Activated CD4-positive, alpha-beta T cell treated with anti-CD3 and anti-CD28 coated beads for 36 hours (primary cell): ENCODE measurements at places on chromosomes 4 and X.

- peak; percentile 25 for DNase-seq
Observed at GRCh38 chr4:57109847-57110639, at the start of gene IGFBP7. Gene IGFBP7, minus strand, starts transcription at chr4:57110385. Its CDS starts 34 bp downstream, at chr4:57110351.

- no peak for DNase-seq
Observed at GRCh38 chr4:150717952-150718351, 136.0 kb downstream of the MAB21L2 start.

DNA sequence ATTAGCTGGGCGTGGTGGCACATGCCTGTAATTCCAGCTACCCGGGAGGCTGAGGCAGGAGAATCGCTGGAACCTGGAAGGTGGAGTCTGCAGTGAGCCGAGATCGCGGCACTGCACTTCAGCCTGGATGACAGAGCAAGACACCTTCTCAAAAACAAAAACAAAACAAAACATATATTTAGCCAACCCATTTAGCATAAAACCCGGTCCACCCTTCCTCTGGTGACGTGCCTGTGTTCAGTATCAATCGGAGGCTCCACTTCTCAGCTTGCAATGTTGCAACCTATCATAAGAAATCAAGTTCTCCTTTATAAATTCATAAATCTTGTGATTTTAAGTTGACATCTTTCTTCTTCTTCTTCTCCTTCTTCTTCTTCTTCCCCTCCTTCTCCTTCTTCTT lies 73.9 kb downstream of the SLC34A2 start:
- DNase-seq, result no peak

DNA sequence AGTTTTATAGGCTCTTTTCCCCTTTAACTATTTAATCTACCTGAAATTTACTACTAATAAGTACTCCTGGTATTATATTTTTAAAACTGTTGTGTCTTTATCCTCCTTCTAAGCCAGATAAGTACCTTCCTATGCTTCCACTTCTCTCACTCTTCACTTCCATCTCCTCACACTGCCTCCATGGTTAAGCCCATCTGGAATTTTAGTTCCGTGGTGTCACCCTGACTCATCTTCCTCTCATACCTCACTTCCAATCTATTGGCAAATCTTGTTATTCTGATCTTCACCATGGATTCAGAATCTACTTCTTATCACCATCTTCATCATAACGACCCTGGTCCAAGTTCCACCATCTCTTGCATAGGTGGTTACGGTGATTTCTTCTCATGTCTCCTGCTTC lies 32.7 kb upstream of the DAPP1 start:
- DNase-seq, result no peak

DNA sequence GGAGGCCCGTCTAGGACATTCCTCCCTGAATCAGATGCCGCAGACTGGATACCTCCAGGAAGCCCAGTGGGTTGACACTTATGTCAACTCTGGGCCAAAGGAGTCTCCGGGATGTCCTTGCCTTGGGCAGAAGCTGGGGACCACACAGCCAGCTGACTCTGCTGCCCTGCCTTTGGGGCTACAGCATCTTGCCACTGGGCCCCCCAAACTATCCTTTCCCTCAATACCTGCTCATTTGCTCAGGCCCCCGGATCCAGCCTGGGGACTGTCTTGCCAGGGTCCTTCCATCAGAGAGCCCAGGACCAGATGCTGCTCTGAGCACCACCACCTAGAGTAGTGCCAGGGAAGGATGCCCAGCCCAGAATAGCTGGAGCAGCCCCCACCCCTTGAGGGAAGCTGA lies 19.0 kb downstream of the RAB33A start:
- DNase-seq, result no peak

DNA sequence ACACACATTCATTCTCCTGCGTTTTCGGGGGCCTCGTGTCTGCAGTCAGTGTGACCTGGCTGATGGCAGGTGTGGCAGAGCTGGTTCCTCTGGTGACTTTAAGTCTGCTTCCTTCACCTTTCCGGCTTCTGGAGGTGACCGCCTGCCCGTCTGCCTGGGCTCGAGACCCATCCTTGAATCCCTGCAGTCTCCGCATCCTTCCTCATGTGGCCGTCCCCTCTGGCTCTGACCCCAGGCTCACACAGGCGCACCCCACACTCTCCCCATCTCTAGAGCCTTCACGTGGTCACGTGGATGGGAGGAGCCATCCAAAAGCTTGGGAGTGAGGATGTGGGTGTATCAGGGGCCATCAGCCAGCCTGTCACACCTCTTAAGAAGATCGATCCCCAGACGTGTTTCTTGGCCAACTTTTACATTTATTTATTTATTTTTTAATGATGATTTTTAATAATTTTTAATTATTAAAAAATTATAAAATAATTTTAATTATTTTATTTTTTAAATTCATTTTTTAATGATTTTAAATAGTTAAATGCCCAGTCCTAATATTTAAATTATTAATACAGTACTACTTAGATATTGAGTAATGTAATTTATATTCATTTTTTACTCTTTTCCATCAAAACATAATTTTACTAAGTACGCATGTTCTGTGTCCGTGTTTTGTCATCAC lies 20.9 kb downstream of the RGS12 start:
- DNase-seq, result no peak

- peak; percentile 66 for DNase-seq
Observed at GRCh38 chr4:20251796-20252655, at the start of gene SLIT2. Gene SLIT2, plus strand, starts transcription at chr4:20251905. Its CDS starts 1,911 bp downstream, at chr4:20253816.

GRCh38 chrX:54920610-54921426 lies at the start of gene TRO:
Gene TRO, plus strand, starts transcription at chrX:54920824. Its CDS starts 1,423 bp downstream, at chrX:54922247.
- DNase-seq, result peak; percentile 6

DNA sequence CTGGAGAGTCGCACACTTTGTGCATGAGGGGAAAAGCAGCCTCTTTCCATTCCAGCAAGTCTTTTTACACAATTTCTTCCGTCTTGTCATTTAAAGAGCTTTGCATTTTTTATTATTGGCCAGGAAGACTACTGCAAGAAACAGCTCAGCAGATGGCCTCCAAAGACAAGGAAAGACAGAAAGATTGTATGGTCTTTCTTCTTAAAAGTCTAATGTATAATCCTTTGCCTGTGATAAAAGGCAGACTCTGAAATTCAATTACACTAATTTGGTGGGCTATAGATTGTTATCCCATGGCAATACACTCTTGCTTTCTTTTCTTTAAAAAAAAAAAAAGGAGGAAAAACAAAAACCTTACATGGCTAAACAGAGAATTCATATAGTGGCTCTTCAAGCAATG lies 5.9 kb downstream of the CAPN6 start:
- no peak for DNase-seq

- no peak for DNase-seq
Observed at GRCh38 chrX:44742480-44743155, 101.2 kb upstream of the DUSP21 start.

DNA sequence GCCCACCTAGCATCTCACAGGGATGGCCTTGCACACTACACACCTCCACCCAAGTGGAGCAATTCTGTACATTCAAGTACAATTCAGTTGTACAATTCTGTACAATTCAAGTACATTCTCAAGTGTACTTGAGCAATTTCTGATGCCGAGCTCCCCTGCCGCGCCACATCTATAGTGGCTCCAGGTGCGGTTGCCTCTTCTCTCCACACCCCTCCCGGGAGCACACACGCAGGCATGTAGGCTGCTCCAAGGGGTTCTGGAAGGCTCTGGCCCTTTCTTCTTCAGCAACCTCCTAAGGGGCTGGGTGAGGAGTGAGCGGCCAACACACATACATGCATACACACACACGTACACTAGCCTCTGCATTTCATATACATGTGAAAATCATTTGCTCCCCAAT lies 18.9 kb upstream of the DUSP9 start:
- no peak for DNase-seq

GRCh38 chrX:16702700-16703599 lies 9.5 kb downstream of the CTPS2 start:
- DNase-seq, result no peak

GRCh38 chr4:160372390-160372789 lies 1269.5 kb downstream of the RAPGEF2 start:
- no peak for DNase-seq

DNA sequence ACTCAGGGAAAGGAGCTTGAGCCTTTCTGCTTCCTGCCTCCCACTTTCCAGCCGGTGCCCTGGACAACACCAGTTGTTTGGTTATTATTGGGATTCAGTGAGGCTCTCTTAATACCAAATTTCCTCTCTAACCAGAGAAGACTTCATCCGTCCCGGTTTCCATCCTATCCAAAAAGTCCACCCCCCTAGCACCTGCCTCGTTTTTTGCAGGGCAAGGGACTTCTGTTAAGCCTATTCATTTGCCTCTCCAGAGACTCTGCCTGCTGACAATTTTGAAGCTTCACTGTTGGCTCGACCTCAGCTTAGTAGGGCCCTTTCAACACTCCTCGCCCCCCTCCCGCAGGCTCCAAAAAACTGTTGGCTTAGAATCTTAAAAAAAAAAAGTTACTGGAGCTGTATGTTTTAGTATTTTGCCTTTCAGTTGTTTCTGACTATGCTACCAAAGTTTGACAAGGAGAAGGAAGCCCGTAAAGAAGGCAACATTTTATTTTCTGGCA lies 779 bp upstream of the PRSS12 start:
- no peak for DNase-seq

DNA sequence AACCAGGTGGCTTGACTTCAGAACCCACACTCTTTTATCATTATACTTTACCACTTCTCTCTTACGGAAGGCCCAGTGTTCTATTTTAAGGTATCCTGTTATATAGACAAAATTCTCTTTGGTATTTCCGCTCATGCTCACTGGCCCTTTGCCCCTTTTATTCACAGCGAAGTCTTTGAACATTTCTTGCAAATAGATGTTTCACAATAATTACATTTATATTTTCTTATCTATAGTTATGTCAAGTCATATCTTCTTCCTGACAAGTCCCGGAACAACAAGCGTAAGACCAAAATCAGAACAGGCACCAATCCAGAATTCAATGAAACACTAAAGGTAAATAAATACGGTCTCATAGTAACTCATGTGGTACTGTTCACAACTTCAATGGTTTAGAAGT lies 102.0 kb downstream of the SYTL5 start:
- no peak for DNase-seq

- DNase-seq, result peak; percentile 33
Observed at GRCh38 chrX:40402831-40403533, 177.8 kb upstream of the ATP6AP2 start.

GRCh38 chr4:187212446-187213080 lies 488.9 kb upstream of the FAT1 start:
- DNase-seq, result no peak

GRCh38 chr4:88792268-88792781 lies 94.7 kb upstream of the NAP1L5 start:
- DNase-seq, result no peak

- DNase-seq, result peak; percentile 17
Observed at GRCh38 chrX:20418379-20419150, 151.9 kb upstream of the RPS6KA3 start.

DNA sequence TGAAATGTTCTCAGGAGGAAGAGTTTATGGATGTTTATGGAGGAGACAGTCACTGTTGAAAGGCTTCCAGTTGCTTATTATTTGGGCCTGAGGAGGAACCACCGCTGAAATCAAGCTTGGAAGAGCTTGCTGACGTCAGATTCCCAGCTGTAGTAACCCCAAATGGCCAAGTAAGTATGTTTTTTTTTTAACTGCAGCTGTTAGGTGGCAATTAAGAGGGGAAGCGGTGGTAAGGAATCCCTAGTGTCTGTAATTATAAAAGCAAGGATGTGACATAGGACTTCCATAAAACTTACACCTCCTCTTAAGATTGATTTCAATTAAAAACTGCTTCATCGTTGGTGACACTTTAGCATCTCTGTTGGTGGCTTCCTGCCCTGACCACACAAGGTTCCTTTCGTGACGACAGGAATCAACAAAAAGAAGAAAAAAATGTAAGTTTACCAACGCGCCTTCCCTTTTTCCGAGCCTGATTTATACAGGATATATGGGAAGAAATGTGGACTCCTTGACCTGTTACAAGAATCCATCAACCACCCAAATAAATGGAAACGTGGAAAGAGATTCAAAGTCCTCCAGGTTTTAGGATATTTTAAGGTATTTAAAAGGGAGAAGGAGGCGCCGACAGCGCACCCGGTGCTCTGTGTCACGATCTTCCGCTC lies 884 bp downstream of the RELL1 start:
- DNase-seq, result peak; percentile 60

DNA sequence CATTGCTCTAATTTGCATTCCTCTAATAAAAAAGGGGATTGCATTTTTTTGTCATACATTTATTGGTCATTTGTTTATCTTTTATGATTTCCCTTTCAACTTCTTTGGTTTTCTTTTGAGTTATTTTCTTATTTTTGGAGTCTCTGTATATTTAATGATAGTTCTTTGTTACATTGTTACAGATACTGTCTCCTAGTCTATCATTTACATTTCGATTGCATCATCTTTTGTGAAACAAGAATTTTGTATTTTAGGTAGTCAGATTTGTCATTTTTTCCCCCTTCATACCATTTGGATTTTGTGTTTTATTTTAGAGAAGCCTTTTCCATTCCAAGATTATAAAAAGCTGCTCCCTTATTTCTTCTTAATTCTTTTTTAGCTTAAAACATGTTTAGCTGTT lies 37.1 kb downstream of the SNX25 start:
- no peak for DNase-seq

DNA sequence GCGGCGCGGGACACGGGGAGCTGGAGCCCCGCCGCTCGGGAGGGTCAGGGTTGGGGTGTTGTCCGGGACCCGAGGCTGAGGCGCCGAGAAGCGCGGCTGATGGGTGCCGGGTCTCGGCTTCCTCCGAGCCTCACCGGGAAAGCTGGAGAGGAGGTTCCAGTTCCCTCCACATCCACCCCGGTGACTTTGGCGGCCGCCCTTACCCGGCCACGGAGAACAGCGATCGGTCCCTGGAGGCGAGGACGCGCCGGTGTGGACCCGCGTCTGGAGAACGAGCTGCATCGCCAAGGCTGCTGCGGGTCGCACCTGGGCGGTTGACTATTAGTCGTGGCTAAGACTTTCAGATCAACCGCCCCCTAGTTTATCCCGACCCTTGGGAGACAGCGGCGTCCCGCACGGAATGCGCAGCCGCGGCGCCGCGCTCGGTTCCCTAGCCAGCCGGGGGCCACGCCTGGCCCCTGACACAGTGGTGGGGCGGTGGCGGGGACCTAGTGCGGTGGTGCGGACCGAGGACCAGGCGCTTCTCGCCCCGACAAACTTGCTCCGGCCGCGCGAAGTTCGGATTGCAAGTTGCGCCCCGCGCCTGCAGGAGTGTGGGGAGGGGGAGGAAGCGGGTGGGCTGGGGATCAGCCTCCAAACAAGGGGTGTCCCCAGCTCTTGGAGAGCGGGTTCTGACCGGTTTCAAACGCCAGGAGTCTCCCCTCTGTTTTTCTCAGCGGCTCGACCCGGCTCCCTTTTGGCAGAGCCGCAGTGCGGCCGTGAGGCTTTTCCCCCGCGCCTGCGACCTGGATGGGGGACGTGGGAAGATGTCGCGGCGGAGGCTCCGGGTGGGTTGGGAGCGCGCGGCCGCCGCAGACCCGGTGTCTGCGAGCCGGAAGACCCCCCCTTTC lies 568 bp downstream of the FHDC1 start:
- peak; percentile 33 for DNase-seq

DNA sequence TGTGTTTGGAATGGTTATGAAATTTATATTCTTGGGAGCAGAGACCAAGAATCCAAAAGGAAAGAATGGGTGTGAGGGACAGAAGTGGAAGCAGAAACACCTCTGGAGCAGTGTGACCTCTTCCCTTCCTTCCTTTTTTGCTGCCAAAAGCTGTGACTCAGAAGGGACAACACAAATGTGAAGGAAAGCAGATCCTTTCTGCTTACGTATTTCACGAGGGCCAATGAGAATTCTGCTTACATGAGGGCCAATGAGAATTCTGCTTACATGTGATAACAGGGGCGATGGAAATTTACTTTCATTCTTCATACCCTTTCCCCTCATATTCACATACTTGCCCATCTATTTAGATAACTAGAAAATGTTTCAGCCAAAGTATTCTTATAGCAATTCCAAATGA lies 404.6 kb downstream of the PRDM5 start:
- DNase-seq, result no peak

GRCh38 chrX:137926090-137926489 lies 360.2 kb downstream of the ZIC3 start:
- DNase-seq, result no peak

GRCh38 chrX:124338733-124339514 lies 6.5 kb downstream of the TEX13D start:
- no peak for DNase-seq
